ENCODE measurements at places on chromosomes 5 and 9.
A peak's percentile ranks its signal among the peaks of the same experiment; 100 is the strongest.

DNA sequence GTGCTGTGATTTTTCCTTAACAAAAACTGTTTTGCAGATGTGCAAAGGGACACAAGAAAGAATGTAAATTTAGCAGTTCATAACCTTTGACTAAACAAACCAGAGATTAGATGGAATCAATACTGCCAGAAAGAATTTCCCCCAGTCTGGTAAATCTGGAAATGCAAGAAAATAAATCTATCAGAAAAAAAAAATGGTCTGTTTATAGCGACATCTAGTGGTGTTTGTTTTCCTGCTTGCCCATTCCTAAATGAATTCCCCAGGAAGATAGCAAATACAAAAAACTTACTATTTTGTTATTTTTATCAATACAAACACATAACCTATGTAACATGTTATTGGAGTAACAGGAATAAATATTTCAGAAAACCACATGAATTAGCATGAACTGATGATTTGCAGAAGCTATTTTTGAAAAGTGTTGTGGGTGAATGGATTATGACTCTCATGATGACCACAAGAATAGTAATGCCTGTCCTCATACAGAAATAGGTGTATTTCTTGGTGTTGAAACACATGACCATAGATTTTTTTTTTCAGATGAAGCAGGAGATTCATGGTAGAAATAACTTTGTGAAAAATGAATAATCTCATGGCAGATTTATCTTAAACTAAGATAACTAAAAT is 1703.8 kb downstream of the MAT2B start:
- DNase-seq = no peak

- no peak for DNase-seq
These were observed 164.0 kb downstream of the PAM start for GRCh38 chr5:102918986-102919610.

DNA sequence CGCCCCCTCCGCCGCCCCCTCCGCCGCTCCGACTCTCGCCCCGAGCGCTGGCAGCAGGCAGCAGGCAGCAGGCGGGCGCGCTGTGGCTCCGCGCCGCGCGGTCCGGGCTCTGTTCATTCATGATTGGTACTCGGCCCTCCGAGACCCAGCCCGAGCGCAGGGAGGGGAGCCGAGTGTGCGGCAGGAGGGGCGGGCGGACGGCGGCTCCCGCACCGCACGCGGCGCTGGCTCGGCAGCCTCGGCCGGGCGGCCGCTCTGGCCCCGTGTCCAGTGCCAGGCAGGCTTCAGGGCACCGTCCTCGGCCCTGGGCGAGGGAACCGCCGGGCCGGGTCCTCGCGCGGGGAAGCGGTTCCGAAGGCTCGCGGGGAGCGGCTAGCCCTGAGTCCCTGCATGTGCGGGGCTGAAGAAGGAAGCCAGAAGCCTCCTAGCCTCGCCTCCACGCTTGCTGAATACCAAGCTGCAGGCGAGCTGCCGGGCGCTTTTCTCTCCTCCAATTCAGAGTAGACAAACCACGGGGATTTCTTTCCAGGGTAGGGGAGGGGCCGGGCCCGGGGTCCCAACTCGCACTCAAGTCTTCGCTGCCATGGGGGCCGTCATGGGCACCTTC is at the start of gene KCNIP1:
Gene KCNIP1, plus strand, starts transcription at position 31 of the 607 bp plus-strand sequence.
- peak; percentile 42 for DNase-seq

DNA sequence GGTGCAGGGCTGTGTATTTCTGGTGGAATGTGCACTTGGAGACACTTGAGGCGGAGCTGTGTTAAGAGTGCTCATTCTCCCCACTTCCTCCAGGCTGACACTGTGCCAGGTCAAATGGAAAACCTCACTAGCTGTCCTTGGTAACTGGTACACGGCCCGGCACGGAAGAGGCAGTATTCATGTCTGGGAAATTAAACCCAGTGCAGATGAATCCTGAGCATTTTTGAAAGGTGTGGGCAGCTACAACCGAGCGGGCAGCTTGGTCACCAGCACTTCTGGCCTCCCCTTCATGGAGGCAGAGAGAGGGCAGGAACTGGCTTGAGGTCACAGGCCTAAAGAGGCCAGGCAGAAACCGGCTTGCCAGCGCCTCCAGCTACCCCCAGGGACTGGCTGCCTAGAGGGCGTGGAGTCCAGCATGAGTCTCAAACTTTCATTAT is 1.6 kb downstream of the CLPTM1L start:
- no peak for DNase-seq

DNA sequence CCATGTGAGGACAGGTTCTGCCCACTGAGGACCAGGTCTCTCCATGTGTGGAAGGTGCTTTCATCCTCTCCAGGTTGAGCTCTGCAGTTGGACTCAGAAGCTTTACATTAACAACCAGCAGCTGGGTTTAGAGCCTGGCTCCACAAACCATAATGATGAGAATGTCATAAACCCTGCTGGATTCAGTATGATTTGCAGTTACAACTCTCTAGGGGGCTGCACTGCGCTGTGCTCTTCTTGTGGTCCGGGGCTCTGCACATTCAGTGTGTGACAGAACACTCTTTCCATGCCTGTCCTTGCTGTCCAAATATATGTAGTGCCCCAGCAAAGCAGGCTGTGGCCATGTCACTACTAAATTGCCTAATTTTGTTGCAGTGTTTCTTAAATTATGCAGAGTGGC is 334.3 kb downstream of the ICE1 start:
- no peak for DNase-seq

DNA sequence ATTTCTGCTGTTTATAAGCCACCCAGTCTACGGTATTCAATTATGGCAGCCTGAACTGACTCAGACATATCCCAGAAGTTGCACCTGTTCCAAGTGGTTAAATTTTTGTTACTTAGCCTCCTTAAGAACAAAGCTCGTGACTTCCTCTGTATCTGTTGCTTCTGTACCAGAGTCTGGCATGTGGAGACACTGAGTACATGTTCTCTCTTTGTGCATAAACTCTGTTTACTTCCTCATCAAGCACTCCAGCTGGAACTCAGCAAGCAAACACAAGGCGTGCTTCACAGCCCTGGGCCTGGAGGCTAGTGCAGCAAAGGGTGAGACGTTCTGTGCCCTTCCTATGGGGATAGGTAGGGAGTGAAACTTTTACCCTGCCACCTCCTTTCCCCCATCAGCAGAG is 19.0 kb downstream of the C9orf152 start:
- no peak for DNase-seq

DNA sequence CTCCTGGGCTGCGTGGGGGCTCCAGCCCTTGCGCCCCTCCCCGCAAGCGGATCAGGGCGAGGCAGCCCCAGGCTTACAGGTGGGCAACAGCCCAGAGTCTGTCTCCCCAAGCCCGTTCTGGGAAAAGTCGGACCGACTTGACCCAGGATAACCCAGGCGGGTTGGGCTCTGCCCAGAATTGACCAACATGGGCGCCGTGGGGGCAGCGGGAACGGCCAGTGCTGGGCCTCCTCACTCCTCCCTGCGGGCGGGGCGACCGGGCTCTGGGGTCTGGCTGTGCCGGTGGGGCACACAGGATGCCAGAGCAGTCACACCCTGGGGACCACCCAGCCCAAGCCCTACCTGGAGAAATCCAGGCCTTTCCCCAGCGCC is 15.3 kb upstream of the SYNPO start:
- no peak for DNase-seq

- DNase-seq = no peak
These were observed 8.6 kb upstream of the SMIM23 start for GRCh38 chr5:171776770-171777759.

GRCh38 chr5:122844910-122845228 is 544 bp upstream of the SNX24 start:
- no peak for DNase-seq

GRCh38 chr5:75108515-75108914 is 56.2 kb upstream of the GCNT4 start:
- DNase-seq = no peak

DNA sequence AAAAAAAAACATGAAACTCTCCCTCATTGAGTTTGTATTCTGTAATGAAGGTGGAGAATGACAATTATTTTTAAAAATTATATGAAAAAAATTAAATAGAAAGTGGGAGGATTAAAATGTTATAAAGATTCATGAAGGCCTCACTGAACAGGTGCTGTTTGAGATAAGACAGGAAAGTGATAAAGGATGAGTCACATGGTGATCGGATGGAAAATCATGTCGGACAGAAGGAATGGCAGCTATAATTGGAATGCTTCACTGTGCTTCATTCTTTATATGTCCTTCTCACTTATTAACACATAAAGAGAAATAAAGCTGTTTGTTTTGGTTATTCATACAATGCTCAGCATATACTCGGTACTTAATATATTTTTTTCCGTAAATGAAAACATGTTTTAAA is 464.5 kb upstream of the RGMB start:
- DNase-seq = no peak

DNA sequence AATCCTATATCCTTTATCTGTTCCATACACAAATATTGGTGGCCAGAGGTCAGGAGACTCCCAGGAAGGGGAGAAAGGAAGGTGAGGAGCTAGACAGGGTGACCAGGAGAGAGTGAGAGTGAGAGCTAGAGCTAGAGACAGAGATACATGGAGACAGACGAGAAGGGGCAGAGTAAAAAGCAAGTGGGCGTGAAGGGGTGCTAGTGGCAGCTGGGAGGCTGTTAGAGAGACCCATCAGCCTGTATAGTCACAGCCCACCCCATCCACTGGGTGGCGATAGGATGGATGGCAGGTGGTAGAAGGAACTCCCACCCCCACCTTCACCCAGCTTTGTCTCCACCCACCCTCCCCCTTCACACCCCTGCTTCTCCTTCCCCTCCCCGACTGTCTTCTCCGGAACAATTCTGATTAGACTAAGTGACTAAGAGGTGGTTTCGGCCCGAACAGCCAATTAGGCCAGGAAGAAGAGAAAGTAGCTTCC is 32.8 kb downstream of the PCDH1 start:
- DNase-seq = no peak

- no peak for DNase-seq
These were observed 142.8 kb downstream of the PALM2AKAP2 start for GRCh38 chr9:109922617-109923470.

- DNase-seq = no peak
These were observed 26.5 kb upstream of the BASP1 start for GRCh38 chr5:17190799-17191391.

- DNase-seq = no peak
These were observed 485.6 kb upstream of the NUDT12 start for GRCh38 chr5:104048231-104048630.

DNA sequence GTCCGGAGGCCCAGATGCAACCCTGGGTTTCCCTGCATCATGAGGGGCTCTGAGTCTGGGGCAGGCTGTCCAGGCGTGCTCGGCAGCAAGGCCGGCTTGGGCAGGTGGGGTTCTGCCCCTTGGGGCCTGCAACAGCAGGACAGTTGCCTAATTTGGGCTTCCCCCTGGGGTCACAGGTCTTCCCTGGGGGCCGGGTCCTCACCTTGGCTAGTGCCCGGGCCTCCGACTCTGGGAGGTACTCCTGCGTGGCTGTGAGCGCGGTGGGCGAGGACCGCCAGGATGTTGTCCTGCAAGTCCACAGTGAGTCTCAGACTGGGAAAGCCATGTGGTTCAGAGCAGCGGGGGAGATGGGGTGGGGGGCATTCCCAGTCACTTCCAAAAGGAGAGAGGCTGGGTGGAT is 82.1 kb upstream of the ASS1 start:
- no peak for DNase-seq

- DNase-seq = no peak
These were observed 55.0 kb downstream of the VAV2 start for GRCh38 chr9:133937120-133937519.

- no peak for DNase-seq
These were observed 111.6 kb downstream of the ARHGAP26 start for GRCh38 chr5:142881784-142882126.

DNA sequence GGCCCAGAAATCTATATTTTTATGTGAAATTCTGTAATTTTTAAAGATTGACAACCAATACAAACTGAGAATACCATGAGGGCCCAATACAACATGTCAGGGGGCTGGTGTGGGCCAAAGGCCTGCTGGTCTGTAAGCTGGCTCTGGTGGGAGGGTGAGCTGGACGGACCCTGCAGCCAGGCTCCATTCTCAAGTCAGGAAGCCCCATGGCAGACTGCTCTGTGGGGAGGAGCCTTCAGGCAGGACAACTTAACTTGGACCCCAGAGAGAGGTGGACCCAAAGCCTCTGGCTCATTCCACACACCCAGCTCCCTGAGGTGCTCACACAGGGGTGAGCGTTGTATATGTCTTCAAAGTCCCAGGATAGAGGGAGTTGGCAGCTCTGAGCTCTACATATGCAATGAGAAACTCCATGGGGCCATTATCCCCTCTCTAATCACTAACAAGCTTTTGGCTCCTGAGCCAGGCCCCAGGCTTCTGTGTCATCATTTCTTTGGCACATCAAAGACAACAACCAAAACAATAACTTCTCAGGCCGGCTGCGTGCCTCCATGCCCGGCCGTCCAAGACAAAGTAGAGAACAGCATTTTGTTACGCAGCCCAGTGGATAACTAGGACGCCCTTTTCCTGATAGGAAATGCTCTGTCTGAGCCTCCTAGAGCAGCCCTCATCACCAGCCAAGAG is 6.4 kb downstream of the SEPTIN8 start:
- DNase-seq = no peak

GRCh38 chr9:111928359-111928720 is 31.7 kb downstream of the UGCG start:
- DNase-seq = no peak

DNA sequence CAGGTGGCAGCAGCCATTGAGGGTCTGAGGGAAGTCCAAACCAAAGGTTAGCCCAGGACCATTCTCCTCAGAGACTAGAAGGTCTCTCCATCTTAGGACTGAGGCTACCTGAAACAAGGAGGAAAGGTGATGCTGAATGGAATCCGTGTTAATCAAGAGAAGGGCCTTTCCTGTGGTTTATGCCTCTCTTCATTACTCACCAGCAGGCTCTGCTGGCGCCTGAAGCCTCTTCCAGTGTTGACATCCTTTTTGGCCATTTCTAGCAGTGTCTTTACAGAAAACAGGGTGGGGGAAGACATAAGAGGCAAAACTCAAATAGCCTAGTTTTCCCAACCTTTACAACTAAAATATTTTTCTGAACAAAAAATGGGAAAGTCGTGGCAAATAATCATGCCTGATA is 98.0 kb downstream of the ENC1 start:
- no peak for DNase-seq

GRCh38 chr5:38751103-38751502 is 94.7 kb upstream of the OSMR start:
- peak; percentile 6 for DNase-seq

DNA sequence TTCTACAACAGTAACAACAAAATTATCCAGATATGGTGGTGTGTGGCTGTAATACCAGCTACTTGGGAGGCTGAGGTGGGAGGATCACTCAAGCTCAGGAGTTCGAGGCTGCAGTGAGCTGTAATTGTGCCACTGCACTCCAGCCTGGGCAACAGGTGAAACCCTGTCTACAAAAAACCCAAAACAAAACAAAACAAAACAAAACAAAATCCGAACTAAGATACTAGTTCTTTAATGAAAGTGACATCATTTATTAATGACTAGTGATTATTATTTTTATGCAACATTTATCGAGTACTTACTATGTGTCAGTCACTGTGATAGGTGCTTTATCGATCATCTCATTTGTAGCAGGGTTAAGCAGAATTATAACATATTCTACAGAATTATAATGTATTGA is 196.9 kb upstream of the GDNF start:
- DNase-seq = no peak
